ENCODE measurements at places on chromosomes 1 and 21.

DNA sequence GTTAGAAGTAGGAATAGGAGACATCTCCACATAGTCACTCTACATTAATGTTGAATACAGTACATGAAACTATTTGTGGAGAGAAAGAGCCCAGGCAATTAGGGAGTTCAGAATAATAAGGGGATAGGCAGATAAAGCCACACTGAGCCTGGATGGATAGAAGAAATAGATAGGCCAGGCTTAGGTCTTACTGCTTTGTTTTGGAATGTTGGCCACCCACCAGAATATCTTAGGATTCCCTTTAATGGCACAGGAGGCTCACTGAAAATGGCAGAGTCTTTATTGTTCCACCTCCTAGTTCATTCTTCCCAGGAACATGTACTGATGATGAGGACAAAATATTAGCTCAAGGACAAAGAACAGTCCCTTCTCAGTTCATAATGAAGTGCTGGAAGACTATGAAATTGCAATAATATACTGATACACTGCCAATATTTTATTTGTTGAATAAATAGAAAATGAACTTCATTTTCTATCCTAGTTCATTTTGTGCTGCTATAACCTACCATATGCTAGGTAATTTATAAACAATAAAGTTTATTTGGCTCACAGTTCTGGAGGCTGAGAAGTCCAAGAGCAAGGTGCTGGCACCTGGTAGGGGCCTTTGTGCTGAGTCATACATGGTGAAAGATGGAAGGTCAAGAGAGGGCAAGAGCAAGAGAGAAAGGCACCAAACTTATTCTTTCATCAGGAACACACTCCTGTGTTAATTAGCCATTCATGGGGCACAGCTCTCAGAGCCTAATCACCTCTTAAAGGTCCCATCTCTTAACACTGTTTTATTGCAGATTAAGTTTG is 87.3 kb downstream of the TBX15 start:
- DNase-seq = peak; percentile 13

- no peak for DNase-seq
Measured at GRCh38 chr1:72568113-72568512, 285.8 kb upstream of the NEGR1 start.

GRCh38 chr1:226063977-226064815 is 1.7 kb downstream of the H3-3A start:
- no peak for DNase-seq

GRCh38 chr1:85628791-85629531 is 48.4 kb downstream of the CCN1 start:
- peak; percentile 91 for DNase-seq

- DNase-seq = no peak
Measured at GRCh38 chr21:45262616-45263015, 25.1 kb downstream of the POFUT2 start.

DNA sequence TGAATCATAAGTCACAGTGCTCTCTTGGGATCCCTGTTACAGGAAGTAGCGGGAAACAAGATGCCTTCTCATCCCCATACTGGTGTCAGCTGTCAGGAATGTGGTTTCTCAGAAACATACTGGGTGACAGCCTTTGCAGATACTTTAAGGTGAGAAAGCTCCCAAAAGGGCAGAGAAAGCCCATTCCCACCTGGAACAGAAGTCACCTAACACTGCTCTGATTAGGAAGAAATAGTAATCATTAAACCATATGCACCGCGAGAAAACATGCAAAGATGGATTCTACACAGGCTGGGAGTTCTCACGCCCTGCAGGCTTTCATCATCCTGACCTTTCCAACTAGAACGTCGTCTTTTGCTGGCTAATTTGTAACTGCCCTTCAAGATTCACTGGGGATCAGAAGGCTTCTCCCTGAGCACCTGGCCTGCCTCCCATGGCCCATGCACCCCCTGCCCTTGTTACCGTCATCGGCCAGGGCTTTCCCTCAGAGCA is 46.2 kb upstream of the SLC44A3 start:
- peak; percentile 62 for DNase-seq

- no peak for DNase-seq
Measured at GRCh38 chr1:36613721-36614120, 131.0 kb upstream of the CSF3R start.

DNA sequence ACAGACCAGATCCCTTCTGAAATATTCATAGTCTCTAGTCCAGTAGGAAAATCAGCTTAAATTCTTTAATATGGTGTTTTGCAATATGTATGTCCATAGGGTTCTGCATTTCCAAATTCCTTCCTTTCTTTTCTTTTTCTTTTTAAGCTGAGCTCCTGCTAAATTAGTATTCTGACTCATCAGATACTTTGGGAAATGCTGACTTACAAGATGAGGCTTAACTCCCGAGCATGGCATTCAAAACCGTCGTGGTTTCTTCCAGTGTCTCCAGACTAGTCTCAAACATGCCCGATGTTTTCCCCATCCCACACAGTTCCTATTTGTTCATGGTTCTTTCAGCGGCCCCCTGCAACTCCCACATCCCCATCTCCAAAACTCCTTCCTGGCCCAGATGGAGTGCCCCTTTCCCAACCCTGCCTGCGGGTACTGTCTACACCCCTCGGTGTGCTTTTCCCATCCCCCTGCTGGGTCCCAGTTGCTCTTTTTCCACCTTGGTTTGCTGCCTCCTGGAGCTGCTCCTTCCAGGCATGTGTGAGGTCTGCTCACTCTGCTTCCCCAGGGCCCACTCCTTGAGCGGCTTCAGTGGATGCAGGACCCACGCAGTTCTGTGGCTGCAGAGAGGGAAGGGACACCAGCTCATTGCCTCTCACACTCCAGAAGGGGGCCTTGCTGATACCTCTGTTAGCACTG is 19.5 kb upstream of the ETV3 start:
- DNase-seq = peak; percentile 67

GRCh38 chr1:39676948-39677548 is 5.1 kb upstream of the NT5C1A start:
- DNase-seq = no peak

DNA sequence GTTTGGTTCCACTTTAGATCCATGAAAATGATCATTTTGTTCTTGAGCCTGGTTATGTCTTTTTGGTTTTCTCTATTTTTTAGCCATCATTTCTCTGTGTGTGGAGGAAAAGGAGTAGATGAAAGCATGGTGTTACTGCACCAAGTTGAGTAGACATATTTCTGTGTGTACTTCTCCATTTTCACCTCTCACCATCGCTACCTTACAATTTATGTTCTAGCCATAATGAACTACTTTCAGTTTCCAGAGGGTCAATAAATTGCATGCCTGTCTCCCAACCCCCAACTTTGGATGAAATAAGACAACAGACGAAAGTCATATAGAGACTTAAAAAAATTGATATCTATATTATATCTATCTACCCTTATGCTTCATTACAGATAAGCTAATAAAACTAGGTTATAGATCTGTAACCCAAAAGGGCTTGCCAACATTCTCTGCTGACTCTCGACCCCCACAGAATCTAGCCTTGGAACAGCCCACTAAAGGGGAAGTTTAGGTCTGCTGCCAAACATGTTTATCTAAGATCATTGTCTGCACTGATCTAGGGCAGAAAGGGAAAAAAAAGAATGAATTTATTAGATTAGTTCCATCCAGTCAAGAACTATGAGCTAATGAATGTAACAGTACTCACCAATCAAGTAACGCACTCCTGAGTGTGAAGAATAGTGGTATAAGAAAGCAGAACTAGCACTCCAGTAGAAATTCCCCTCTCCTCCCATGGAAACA is 7.5 kb upstream of the MAN1A2 start:
- DNase-seq = no peak

- no peak for DNase-seq
Measured at GRCh38 chr1:75129983-75130789, 4.0 kb upstream of the LHX8 start.

DNA sequence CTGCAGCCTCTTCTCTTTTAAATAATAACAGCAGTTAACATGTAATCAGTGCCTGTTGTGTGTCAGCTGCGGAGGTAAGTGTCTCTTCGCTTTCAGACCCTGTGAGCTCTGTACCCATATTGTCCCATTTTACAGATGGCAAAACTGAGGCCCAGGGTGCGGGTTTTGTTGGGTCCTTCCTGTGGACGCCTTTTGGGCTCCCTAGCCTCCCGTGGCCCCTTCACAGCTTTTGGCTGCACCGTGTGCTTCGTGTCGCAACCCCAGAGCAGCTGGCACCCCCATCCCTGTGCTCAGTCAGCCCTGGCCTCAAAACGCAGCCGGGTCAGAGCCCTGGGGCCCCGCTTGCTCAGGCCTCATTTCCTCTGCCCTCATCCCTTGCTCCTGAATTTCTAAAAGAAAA is 53.8 kb downstream of the TLR5 start:
- DNase-seq = no peak

- no peak for DNase-seq
Measured at GRCh38 chr1:41446851-41447610, 37.5 kb downstream of the EDN2 start.

GRCh38 chr1:61157468-61157987 is 75.2 kb downstream of the NFIA start:
- DNase-seq = peak; percentile 96

DNA sequence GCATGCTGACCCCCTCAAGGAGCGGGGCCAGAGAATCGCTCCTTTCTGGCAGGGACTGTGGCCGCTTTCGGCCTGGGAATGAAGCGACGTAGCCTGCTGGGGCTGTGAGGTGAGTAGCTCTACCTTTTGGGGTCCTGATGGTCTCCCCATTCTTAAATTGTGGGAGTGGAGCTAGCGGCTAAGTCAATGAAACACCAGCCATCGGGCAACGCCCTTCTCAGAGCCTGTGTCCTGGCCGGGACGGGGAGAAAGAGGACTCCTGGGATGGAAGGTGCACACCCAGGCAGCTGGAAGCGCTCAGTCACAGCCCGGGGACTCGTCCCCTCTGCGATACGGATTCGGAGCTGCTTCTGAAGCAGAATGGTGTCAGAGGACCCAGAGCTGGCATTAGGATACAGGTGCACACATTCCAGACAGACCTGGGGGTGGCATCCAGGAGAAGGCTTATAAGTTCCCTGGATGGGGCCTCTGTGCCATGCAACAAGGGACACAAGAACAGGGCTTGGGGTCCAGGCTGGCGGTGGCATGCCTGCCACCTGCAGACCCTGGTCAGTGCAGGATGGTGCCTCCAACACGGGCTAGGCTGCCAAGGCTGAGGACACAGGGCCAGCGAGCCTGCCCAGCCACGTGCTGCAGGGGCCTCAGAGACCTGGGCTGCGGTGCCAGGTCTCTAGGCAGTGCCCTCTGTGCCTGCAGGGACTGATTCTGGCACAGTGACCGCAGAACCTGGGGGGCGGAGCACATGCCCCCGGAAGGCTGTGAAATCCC is 945 bp upstream of the WNT9A start:
- DNase-seq = no peak

- DNase-seq = no peak
Measured at GRCh38 chr1:75426688-75427087, 184.2 kb downstream of the SLC44A5 start.

- DNase-seq = peak; percentile 36
Measured at GRCh38 chr1:14915356-14916054, 238.0 kb upstream of the TMEM51 start.

DNA sequence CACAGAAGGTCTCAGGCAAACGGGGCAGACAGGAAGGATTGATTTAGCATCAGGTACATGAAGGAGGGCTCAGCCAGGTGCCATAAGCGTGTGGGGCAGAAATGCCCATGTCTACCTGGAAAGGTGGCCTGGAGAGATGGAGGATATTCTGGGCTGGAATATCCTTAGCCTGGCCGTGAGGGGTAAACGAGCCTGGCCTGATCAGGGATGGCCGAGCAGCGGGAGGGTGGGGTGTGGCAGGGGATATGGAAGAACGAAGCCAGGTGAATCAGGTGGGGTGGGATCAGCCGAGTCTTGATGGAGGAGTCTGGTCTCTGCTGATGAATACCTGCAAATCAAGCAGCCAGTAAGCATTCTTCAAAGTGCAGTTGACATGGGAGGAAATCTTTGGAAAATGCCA is 35.5 kb upstream of the TTC22 start:
- DNase-seq = no peak

DNA sequence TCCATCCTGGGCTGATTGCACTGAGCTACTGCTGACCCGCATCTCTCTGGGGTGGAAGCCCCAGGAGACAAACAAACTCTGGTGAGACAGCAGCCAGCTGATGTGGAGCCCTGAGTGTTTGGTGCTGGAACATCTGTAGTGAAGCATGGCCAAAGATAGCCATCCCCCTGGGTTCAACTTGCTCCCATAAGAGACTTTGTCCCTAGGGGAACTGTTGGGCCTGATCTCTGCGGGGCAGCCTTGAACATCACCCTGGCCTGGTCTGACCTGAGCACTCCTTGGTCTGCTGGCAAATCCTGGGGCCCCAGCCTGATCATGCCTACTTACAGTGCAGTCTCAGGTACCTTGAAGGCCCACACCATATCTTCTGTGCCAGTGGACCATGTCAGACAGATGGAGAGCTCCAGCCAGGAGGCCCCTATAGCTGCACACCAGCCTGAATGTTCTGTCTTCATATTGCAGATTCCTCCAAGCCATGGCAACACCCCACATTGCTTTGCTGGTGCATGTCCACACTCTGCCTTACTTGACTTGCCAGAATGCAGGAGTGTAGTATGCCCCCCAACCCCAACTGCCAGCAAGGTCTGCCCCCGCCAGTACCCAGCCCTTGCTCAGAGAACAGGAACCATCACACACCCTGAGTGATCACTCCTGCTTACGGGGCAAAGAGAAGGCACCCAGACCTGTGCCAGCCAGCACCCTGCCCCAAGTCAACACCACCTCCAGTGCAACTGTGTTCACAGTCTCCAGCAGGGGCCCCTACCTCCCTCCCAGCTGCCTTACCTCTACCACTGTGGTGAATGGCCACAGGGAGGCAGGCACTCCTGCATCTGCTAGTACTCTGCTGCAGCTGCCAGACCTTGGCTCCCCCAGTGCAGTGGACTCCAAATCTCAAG is 690.5 kb upstream of the NR5A2 start:
- DNase-seq = no peak

- DNase-seq = no peak
Measured at GRCh38 chr1:236728752-236729151, 42.5 kb downstream of the ACTN2 start.

DNA sequence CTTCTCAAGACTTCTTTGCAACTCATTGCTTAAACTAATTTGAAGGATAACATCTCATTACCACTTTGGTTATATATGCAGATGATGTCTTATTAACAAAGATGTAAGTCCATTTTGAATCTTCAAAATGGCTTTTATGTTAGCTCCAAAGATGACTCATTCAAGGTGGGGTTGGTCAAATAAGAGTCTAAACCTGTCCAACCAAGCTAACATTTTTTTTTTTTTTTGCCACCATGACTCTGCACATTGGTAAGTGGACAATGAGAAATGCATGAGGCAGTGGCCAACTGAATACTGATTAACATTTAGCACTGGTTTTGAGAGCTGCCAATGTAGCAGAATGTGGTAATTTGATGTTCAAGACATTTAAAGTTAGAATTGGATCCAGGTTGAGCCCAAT is 278 bp upstream of the KRTAP27-1 start:
- no peak for DNase-seq

GRCh38 chr1:2148691-2149090 is 45.9 kb downstream of the FAAP20 start:
- no peak for DNase-seq

- no peak for DNase-seq
Measured at GRCh38 chr1:23554127-23554480, 5.2 kb downstream of the ID3 start.

DNA sequence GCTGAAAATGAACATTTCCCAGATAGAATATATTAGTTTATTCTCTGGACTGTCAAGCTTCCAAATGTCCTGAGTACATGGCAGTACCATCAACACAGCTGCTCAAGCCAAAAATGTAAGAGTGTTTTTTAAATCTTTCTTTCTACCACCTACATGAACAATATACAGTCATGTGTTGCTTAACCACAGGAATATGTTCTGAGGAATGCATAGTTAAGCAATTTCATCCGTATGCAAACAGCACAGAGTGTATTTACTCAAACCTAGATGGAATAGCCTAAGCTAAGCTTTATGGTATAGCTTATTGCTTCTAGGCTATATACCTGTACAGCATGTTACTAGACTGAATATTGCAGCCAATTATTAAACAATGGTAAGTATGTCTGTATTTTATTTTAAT is 561.9 kb upstream of the ADGRL4 start:
- peak; percentile 52 for DNase-seq

All from fibroblast of skin of abdomen (primary cell).